Fibroblast of skin of left quadriceps (primary cell): ENCODE measurements at places on chromosomes 12 and 14.

DNA sequence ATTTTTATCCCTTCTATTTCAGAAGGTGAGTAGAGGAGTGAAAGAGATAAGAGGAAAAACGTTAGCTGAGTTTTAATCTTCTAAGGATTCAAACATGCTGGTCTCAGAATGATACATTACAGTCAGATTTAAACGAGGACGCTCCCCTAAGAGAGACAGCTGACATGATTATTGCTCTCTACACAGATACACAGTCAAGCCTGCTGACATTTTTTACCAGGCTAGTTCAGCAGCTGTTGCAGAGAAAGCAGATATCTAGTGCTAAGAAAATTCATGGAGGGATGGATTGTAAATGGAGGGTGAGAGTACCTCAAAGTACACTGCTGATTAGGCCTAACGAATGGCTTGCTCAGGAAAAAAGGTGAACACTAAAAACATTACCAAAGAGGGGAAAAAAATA lies 31.9 kb upstream of the SOS2 start:
- DNase-seq: no peak

DNA sequence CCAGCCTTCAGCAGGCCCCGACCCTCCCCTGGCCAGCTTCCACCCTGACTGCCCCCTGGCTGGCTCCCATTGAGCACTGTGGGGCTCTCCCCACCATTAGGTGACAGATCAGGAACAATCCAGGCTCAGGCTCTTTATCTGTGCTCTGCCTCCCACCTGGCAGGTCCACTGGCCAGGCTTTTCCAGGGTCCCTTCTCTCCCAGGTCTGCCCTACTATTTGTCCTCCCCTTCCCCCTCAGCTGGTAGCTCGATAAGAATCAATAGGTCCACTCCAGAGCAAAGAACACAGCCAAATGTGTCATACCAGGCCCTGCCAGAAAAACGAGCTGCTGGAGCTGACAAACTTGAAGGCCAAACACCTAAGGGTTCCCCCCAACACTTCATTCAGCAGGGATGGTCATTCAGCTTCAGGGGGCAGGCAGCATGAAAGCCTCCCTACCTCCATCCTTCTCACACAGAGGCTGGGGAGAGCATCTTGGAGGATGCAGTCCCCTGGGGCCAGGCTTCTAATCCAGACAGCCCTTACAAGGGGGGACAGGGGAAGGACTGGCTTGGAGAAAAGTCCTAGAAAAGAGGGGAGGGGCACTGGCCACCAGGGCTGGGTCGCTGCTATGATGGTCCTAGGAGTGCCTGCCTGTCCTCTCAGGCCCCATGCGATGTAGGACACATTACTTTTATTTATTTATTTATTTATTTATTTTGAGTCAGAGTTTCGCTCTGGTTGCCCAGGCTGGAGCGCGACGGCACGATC lies 1.9 kb upstream of the KRT18 start:
- no peak for DNase-seq

DNA sequence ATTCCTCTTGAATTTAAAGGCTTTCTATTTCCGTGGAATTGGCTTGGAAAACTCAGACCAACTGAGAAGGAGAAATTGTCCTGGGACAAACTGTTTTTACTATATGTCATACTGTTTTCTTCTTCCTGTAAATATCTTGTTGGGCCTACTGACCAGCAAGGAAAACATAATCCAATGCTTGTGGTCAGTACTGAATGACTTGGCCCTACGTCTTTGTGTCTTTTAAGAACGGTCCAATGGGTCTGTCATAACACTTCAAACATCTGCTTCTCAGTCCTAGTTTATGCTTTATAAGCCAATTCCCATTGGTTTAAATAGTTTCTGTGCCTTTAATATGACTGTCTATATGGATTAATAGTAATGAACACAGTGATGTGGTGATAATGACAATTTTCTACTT lies 248.5 kb upstream of the DDHD1 start:
- no peak for DNase-seq

DNA sequence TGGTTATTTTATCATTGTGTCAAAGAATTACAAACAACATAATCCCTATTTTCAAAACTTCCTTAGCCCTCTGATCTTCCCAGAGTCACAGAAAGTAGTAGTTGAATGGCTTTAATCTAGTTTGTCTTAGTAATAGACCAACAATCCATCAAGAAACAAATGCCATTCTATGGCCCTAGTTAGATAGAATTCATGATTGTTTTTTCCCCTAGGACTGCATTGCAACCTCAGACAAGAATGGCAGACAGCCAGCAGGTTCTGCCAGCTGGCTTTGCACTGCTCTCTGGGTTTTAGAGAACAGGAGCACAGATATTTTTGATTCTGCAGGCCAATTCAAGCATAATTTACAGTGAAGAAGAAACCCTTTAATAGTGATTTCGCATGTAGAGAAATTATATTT lies 33.8 kb downstream of the SYT1 start:
- DNase-seq: no peak

- no peak for DNase-seq
These were observed 777 bp downstream of the ZFP36L1 start for GRCh38 chr14:68791902-68792677.

DNA sequence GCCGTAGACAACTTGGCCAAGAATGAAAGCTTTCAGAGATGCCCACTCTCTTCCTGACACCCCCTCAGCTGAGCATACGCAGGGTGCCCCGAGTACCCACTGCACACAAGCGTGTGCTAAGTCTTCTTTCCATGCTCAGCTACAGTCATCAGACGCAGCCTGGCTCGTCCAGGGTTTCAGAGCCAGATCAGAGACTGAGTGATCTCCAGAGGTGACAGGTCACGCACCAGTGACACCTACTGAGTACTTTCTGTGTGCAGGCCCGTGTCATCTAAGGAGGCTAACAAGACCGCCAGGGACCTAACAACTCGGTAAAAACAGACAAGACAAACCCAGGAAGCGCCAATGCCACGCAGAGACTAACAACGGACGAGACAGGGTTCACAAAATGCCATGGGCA lies 25.1 kb downstream of the STX2 start:
- no peak for DNase-seq

DNA sequence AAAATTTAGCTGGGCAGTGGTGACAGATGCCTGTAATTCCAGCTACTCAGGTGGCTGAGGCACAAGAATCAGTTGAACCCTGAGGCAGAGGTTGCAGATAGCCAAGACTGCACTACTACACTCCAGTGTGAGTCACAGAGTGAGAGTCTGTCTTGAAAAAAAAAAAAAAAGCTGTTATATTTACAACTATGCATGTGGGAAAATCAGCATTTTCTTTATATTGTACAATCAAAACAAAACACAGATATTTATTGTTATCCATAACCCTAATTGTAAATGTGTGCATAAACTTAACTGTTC lies 12.5 kb downstream of the C1R start:
- no peak for DNase-seq

DNA sequence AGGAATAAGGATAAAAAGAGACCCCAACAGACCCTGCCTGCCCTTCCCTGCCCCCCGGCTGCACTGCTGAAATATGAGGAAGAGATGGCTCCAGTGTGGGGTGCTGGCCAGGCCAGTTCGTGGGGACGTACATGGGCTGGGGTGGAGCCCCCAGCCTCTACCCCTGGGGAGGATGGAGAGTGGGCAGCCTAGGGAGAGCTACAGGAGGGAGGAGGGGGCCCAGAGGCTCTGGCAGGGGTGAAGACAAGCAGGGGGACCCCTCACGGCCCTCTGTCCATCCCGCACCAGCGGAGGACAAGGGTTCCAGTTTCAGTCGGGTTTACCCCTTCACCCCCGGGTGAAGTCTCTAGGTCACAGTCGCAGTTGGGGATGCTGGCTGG lies 11.0 kb upstream of the RPLP0 start:
- no peak for DNase-seq

DNA sequence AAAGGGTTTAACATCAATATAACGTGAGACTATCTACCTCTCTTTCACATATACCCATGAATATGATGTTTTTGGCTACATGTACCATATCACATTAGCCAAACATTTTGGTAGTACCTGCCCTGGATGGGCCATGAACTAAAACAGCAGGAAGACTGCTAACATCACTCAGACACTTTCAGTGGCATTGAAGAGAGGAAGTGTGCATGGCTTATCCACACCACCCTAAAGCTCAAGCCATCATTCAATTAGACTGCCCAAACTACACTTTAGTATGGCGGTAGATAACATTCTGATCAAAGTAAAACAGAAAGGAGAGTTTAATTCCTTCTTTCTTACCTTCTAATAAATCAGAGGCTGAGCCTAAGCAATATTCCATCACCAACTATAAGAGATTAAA lies 103.0 kb downstream of the PEBP1 start:
- DNase-seq: no peak
